HTR-8/SVneo (cell line): ENCODE measurements at places on chromosomes 3 and 15.

DNA sequence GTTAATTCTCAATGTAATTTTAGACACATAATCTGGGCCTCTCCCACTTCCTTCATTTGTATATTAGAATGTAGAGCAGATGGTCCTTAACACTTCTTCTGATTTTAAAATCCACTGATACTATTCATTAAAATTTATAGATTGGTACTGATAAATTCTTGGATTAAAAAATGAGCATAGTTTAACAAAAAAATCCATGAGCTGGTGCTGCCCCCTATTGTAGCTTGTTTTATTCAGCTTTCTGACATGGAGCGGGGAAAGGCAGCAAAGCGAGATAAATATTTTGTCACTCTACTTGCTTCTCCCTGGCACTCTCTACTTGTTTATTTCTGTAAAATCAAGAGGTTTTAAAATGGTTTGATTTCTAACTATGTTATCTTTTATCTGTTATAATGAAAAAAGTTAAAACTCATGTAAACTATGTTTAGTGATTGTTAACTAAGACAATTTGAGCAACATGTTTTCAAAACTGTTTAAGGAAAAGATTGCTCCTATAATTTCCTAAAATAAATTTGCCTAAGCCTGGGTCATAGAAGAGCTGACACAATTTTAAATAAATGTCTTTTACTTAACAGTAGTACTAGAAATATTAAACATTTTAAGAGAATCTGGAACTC is 26.5 kb upstream of the PLOD2 start:
- no peak for DNase-seq

DNA sequence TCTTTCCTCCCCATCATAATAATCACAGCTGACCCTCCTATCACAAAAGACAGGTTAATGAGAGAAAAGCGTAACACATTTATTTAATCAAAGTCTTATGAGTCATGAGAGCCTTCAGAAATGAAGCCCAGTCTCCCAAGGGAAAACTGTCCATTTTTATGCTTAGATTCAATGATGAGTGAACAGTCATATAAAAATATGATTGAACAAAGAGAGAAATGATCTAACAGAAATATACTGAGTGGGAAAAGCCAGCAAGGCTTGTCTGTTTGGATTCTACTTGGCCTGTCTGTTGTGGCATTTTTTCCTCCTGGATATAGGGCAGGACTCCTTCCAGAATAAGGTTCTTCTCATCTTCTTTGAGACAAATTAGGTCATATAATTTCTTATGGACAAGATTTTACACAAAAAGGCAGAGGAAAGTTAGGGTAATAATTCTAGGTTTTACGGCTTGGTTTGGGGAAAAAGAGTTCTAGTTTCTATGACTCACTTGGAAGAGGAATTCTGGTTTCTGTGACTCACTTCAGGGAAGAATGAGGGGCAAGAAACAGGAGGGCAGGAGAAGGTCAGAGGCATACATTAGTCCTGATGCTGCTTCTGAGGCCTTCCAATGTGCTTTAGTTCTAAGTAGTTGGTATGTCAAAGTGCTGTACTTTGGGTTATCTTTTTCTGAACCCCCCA is 534.2 kb downstream of the ZIC1 start:
- DNase-seq = peak; percentile 32

- no peak for DNase-seq
Observed at GRCh38 chr3:16126634-16127033, 47.8 kb upstream of the GALNT15 start.

DNA sequence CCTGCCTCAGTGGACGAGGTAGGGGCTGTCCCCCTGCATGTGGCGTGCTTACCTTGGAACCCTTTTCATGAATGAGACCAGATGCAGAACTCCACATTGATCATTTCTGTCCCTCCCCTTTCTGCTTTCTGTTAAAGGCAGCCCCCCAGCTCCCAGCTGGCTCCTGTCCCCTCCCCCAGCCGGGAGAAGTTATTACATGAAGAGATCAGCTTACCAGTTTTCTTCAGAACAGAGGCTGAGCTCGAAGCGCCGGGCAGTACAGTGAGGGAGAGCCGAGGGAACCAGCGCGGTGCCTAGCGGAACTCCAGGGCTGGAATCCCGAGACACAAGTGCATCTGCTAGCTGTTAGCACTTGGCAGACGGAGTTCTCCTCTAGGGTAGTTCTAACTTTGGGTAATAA is 263.3 kb upstream of the NR2E3 start:
- DNase-seq = no peak

DNA sequence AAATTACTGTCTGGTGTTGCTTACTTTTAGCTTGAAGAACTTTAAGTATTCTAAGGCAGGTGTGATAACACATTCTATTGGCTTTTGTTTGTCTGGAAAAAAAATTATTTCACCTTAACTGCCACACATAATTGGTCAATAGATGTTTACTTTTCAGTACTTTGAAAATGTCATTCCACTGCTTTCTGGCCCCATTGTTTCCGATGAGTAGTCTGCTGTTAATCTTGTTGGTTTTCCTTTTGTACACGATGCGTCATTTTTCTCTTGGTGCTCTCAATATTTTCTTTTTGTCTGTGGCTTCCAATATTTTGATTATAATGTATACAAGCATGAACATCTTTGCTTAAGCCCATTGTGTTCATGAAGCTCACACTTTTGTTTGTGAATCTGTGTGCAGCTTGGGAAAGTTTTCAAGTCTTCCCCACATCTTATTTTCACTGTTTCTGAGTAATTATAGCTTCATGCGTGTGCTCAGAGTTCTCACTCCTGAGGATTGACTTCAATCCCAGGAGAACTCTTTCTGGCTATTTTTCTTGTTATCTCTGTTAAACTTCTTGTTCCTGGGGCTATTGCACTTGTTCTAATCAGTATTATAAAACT is 664.7 kb downstream of the IGSF11 start:
- no peak for DNase-seq

GRCh38 chr15:58770519-58770856 is 614 bp upstream of the MINDY2 start:
- peak; percentile 41 for DNase-seq

DNA sequence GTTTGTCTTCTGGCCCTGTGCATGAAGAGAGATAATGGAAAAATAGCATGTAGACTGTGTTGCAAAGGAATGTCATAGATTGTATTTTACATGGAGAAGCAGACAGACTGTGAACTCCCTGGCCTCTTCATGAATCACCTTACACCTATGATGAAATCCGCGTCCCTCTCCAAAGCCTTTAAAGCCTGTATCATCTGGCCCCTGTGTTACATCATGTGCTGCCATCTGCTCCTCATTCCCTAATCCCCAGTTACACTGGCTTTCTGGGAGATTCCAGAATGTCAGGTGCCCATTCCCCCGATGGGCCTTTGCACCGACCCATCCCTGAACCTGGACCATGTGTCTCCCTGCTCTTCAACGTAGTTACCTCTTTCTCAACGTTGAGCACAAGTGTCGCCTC is 190.8 kb downstream of the ADAMTSL3 start:
- DNase-seq = no peak

GRCh38 chr3:99681512-99681911 is 43.1 kb downstream of the COL8A1 start:
- DNase-seq = no peak

DNA sequence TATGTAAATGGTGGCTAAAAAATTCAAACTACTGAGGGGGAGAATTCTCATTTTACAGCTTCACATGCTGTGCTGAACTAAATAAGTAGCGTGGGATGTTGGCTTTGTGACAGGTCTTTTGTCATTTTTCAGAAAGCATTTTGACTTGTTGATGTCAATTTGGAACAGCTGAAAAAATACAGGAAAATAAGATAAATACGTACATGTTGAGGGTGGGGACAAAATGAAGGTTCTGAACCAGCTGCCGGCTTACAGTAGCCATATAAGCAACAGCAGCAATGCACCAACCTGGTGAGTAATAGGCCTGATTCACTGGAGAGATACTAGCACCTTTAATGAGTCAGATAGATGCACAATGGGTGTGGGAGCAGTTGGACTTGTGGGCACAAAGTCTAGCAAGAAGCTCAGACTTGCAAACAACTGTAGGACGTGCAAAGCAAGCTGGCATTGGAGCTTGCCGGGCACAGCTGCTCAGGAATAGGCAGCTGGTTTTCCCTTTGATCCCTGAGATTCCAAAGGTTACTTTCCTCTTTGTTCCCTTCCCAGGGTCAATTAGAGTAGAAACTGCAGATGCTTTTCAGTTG is 12.9 kb downstream of the B3GNT5 start:
- DNase-seq = no peak

GRCh38 chr3:45153658-45154437 is 7.7 kb upstream of the CDCP1 start:
- DNase-seq = no peak

DNA sequence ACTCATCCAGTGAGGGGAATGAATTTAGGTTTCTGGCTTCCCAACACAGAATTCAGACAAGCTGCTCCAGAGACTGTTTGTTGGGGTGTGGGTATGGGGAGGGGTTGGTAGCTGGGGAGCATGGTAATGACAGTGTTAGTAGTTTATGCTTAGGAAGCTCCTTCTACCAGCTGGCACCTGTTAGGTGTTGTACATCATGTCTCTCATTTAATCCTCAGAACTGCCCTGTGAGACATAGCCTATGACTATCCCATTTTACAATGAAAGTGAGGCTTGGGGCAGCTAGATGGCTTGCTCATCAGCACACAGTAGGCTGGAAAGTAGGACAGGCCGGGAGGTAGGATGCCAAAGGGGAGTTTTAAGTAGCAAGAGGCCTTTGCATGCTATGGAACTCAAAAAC is 2.5 kb downstream of the EIF4E3 start:
- no peak for DNase-seq

DNA sequence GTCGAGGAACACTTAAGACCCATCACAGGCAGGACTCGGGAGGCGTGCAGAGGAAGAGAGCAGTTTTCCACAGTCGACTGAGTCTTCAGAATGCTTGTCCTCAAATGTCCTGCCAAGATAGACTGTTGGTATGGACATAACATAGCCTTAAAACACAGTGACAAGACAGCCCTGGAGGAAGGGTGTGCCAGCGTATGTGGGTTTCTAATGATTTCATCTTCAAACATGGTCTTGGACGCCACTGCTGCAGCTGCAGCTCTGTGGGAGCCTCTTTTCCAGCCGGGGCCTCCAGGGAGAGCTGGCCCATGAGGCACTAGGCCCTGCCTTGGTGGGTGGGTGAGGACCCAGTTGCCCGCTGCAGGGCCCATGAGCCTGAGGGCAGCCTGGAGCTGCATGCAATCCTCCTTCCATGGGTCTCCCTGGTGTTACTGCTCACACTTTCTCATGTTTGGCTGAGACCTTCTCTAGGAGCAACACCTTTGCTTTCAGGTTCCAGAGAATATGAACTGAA is 198.6 kb downstream of the KLF13 start:
- no peak for DNase-seq

- DNase-seq = no peak
Observed at GRCh38 chr15:33159726-33160453, 34.6 kb downstream of the FMN1 start.

DNA sequence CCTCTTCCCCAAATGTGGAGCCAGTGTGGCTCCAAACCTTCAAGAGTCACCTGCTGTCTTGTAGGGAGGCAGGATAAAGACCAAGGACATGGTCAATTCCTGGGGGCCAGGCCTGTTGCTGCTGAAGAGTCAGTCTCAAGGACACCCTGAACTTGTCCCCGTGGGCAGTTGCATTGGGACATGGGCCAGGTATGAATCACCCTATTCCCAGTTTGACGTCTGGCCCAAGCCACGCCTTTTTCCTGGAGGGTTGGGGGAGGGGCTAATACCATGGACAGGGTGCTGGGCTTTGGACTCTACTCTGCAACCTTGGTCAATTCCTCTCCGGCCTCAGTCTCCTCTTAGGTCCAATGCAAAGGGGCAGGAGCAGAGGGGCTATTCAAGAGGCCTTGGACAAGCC is 10.4 kb downstream of the ATP2B2 start:
- DNase-seq = peak; percentile 64

DNA sequence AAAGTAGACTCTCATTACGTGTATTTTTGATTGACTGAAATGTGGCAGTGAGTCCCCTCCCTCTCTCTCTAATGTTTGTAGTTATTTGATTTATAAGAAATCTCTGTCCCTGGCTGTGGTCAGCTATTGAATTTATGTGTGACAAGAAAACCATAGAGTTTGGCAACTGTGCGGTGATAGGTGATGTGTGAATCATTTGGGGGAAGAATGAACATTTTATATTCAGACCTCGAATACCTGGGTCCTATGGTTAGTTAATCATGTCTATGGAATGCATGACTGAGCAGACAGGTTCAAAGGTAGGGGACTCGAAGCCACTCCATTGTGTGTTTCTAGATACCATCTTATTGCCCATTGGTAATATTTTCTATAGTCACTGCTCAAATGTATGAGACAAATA is 712.1 kb downstream of the MECOM start:
- no peak for DNase-seq

DNA sequence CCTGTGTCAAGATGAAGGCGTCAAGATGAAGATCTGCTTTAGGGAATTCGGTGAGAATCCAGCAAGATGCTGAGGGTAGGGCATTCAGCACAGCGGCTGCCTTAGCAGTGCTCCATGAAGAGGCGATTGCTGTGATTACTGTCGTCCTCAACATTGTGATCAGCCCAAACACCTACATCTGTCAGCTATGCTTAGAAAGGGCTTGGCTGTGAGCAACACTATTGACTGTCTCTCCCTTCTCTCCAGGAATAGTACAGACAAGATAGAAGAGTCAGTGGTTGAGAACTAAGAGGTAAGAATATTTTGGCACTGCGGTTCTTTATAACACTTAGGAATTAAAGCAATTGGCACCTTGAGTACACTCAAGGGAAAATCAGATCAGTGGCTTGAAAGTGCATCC is 91.3 kb downstream of the THBS1 start:
- DNase-seq = no peak

DNA sequence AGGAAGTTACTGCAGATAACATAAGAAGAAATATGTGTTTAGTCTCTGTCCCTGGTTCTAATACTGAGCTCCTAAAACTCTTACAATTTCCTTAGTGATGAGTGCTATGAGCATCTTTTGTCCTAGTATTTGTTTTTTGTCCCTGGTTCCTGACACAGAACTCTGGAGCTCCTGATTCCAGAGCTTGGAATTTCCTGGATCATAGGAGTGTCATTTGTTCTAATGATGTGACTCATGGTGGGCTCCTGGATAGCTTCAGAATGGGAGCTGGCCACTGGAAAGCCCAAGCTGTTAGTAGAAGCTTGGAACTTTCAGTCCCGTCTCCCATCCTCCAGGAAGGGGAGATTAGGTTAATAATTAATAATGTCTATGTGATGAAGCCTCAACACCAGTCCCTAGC is 98.2 kb downstream of the CNTN6 start:
- DNase-seq = no peak

GRCh38 chr3:40511031-40511718 is 5.3 kb downstream of the ZNF620 start:
- DNase-seq = no peak
